ENCODE measurements at places on chromosomes 2 and 18.

DNA sequence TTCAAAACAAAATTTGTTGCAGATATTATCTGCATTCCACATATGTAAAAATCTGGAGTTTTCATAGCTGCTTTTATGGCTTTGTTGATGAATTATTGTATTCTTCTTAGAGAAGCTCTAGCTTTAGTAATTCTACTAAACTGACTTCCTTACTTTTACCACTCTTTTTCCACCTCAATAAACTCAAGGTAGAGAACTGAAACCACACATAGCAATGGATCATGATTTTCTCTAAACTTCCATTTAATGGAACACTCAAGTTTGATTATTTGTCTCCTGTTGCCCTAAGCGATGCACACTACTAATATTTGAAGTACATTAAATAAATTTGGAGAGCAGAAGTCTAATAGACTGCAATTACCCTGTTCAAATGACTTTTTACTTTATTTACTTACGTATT is 192.0 kb downstream of the NBAS start:
- no peak for DNase-seq

GRCh38 chr2:122755281-122755780 is 999.9 kb downstream of the TSN start:
- no peak for DNase-seq

DNA sequence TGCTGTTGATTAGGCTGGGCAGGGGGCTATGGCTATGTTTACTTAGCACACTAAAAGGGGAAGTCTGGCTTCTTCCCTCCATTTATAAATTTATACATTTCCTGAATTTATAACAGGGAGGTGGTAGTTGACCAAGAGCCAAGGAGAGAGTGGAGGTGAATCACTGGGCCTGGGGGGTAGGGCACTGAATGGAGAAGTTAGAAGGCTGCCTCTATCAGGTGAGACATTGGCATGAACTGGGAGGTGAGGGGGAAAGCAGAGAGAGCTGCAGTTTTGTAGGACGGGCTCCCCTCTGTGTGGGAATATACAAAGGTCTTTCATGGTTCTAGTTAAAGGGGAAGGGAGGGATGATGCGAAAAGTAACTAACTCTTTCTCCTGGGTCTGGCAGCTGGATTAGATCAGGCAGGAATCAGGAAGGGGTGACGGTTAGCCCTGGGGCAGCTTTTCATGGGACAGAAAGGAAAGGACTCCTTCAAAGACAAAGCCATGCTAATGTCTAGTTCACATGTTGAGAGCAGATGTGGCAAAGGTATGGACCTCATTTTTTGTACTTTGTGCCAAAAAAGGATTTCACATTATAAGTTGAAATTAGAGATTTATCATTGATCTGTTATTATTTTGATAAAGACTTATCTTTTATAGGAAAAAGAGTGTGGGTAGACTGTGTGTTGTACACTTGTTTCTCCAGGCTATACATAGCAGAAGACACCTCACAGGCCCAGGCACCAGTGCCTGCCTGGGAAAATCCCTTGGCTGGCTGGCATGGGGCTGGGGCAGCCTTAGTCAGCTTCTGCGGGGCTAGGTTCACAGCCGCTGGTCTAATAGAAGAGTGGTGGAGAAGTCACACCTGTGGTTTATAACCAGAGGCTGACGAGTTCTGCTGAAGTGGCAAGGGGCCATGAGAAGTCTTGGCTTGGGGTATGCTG is 158.7 kb downstream of the CLIP4 start:
- peak; percentile 29 for DNase-seq

DNA sequence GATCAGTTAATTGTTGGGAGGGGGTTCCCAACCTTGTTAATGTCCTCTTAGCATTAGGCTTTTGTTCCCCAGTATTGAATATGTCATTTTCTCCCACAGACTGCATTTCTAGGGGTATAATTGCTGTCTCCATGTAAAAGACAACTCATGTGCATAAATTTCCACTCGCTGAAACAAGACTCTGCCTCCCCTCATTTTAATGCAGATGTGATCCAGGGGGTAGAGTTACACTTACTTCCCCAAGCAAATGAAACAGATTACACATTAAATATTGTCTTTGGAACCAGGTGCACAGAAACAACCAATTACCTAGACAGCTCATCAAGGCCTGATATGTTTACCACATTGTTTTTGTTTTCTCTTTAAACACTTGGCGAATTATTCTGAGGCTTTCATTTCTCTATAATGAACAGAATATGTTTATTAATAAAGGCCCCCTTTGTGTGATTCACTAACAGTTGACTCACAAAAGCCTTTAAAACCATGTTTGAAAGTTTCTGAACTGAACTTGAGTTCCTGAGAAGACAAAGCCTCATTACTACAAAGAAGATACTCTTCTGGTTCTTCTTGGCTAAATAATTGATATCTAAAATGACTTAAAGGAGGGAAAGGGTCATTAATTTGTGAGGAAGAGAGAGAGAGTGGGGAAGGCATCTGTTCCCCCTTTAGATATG is 15.0 kb upstream of the ACVR1 start:
- DNase-seq = no peak

GRCh38 chr2:1518331-1518803 is 105.1 kb downstream of the TPO start:
- no peak for DNase-seq

DNA sequence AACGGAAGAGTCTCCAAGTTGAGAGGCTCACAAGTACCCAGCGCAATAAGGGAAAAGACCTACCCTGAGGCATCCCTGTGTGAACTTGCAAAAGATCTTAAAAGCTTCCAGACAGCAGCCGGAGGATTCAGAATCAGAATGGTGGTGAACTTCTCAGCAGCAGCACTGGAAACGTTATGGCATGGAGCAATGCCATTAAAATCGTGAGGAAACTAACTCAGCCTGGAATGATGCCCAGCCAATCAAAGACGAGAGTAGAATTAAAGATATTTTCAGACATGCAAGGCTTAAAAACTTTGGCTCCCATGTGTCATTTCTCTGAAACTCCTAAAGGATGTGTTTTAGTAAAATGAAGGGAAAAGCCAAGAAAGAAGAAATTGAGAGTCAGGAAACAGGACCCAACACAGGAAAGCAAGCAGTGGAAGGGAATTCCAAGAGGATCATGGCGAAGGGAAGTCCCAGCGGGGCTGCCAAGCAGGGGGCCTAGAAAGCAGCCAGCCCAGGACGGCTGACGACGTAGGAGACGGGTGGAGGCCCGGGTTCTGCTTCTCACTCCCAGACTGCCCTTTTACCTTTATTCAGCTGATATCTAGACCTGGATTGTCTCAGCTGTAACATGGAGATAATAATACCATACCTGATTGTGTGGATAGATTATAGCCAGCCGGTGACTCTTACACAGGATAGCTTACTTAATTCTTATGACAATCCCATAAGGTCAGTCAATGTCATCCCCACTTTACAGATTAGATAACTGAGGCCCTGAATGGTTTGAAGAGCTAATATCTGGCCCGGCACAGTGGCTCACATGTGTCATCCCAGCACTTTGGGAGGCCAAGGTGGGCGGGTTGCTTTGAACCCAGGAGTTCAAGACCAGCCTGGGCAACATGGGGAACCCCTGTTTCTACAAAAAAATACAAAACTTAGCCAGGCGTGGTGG is 92.8 kb downstream of the ASAP2 start:
- DNase-seq = peak; percentile 41

GRCh38 chr18:36058674-36059073 is 8.7 kb downstream of the RPRD1A start:
- DNase-seq = no peak

DNA sequence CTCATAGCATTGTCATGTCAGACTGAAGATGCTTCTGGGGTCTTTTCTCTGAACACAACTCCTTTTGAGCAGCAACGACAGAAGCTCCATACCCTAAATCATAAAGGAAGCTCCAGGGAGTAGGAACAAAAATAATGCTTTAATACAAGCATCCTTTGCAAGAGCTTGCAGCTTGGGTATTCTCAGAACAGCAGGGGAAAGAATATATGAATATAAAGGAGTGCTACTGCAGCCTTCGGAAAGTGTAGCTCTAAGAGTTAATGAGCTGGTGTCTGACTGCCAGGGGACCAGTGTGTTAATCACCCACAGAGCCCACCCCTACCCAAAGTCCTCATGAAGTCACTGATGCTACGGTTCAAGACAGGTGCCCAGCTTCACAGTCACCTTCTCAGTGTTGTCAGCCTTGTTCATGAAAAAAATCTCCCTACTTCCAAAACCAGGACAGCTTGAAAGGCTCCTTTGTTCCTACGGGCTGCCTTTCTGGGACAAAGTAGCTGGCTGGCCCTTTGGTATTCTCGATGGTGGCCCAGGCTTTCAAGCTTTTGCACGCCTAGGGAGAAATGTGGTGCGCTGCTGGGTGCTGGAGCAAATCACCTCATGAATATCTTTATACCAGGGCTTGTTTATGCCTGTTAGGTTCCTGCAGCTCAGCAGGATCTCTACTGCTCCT is 259.7 kb downstream of the CMPK2 start:
- DNase-seq = no peak

DNA sequence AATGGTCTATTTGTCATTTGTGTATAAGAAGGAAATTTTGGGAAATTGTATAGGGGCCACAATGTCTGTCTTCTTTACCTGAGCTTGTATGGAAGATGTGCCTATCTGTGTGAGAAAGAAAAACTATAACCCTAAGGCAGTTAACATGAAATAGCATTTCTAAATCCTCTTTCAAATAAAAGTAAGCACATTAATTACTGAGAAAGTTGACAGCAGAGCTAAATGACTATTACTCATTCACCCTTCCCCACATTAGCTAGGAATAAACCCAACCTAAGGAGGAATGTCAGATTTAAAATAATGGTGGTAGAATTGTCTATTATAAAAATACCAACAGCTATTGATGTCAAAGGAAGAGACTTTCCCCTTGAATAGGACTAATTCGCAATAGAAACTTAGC is 56.2 kb downstream of the SLC38A11 start:
- no peak for DNase-seq

DNA sequence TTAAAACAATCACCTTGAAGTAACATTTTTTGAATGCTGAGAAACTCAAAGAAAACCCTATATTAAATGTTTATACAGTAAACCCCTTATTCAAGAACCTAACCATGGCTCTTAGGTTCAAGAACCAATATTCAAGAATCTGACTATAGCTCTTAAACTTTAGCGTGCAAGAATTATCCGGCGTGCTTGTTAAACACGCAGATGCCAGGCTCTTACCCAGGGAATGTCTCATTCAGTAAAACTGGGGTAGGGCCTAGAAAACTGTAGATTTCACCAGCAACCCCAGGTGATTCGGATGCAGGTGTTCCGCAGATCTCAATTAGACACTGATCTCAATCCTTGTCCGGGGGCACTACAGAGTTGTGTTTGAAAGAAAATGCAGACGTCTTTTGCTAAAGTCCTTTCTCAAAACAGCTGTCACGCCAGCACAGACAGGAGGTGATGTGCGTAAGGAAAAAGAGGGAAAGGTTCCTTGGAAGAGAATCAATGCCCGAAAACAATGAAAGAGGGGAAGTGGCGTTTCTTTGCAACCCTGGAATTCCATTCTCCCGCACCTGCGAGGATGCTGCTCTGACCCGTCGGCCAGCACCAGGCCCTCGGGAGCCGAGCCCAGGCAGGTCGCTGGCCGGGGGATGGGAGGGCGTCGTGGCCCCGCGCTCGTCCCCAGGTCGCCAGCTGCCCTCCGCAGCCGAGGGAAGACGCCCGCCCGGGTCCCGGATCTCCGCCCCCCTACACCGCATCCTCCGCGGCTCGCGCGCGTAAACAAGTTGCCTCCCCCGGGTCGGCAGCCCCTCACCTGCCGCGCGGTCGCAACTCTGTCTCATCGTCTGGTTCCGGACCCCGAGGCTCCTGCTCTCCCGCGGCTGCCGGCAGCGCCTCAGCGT is 851 bp downstream of the EIF2AK3 start:
- DNase-seq = peak; percentile 41

DNA sequence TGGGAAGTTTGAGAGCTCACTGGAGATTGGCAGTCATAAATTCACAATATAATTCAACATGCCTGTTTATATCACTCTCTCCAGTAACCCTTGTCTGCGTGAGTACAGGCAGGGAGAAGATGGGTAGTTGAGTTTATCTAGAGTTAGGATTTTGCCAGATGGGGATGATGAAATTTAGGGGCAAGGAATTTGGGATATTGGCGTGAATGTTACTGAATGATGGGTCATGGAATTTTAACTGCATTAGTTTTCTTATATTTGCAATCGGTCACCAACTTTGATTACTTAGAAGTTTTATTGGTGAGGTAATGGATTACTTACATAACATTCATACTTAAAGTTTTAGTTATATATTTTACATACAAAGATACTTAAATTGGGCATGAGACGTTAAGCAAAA is 35.1 kb downstream of the SANBR start:
- DNase-seq = no peak

DNA sequence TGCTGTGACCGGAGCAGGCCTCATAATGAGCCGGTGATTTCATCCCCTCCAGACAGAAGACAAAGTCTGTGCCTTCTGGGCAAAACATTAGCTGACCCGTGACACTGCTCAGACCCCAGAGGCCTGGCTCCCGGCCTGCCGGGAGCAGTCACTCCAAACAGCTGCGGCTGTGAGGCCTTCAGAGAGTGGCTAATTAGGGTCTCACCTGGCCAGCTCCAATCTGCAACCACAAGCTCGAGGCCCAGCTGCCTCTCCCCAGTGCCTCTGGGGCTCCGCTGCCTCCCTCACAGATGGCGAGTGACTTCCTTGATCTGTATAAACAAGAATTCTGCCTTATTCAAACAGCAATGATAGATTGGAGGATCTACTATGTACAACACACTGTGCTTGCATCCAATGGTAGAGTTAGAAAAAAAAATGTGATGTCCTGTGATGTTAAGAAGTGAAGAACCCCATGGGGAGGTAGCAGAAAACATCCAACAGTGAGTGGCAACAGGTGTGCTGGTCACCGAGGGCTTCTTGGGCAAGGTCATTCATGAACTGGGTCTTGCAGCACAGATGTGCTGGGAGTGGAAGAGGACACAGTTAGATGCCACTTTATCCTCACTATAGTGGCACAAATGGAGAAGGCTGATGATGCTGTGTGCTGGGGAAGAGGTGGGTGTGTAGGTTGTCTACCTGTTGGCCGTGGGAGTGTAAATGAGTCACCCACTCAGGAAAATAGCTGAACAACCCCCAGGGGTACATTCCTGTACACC is 98.2 kb upstream of the ASAP2 start:
- no peak for DNase-seq

DNA sequence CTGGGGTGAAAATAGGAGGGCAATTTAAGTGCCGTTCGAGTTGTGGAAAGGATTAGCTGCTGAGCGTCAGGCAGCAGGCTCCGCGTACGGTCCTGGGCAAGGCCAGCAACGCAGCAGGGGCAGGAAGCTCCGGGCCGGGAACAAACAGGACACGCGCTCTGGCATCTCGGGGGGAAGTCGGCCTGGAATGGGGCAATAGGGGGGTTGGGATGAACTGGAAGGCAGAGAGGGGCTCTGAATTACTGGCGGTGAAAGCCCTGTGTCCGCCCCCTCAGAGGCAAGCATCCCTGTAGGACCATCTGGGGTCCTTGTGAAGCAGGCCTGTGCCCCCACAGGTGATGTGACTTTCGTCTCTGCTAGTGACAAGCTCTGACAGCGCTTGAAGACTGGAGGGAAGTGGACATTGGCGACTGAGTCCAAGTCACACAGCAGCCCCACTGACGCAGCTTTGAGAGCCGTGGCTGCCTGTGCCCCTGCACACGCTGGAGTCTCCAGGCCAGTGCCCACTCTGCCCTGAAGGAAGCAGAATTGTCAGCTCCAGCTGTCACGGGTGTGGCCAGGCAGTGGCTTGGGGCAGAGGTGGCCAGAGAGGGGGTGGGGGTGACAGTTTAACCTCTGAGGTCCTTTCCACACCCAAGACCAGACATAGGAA is 22.3 kb downstream of the GPR35 start:
- no peak for DNase-seq

- DNase-seq = peak; percentile 98
These were observed 29.2 kb upstream of the SETBP1 start for GRCh38 chr18:44651478-44651877.

Data from mesendoderm (in vitro differentiated cells).